ENCODE measurements at places on chromosomes 6 and 20.

DNA sequence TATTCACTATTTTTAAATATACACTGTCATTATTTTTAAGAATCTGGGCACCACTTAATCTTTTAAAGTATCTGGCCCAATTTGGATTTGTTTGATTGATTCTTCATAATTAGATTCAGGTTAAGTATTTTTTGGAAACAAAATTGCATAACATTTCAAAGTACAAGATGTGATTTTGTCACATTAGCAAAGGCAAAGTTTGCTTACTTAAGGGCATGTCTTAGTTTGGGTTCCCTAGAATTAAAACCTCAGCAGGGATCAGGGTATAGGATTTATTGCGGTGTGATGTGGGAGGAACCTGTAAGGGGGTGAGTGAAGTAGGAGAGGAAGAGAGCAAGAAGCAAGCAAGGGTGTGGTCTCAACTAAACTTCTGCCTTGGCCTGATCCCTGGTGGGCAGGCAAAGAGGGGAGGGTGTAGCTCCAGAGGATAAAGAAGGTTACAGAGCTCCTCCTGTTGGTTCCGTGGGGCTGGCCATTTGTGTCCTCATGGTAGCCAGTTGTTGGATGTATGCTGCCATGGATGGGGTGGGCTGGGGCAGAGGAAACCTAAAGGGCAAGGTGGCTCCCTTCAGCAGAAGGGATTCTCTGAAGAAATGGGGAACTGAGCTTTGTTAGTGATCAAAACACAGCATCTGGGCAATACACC, 668.7 kb upstream of the SLC35B3 start:
- no peak for DNase-seq

DNA sequence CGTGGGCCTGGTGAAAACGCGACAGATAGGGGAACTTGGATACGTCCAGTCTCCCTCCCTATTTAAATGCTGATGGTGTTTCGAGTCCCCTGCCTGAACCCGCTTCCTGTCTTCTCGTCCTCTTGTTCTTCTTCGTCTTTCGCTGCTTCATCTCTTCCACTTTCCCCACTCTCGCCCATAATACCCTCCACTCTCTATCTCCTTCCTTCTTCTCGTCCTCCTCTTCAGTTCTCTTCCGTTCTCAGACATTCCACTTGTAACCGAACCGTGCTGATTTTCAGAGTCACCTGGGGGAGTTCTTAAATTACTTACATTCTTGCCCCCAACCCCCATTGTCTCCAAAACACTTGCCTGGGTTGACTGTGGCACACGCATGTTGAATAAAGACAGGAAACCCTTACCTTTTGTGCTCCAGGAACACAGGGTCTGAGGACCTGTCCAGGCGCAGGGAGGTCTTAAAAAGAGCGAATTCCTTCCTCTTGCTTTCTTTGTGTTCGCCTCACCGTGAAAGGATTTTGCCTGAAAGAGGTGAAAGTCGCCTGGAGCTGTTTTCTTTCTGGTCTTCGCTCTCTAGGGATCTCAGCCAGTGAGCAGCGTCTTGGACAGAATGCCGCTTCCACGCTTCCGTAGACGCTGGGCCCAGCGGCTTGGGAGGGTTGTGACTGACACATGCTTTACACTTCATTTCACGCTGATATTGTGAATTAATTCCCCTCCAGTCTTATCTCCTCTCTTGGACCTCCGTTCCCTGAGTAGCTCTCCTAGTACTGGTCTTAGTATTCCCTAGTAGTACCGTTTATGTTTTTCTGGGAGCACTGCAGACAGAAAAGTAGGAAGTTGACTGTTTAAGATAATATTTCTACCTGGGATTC, 184.0 kb downstream of the GPX5 start:
- DNase-seq: no peak

GRCh38 chr6:21593927-21594415, 420 bp downstream of the SOX4 start:
- DNase-seq: peak; percentile 8

- no peak for DNase-seq
Measured at GRCh38 chr6:28816339-28816908, 107.4 kb downstream of the TRIM27 start.

DNA sequence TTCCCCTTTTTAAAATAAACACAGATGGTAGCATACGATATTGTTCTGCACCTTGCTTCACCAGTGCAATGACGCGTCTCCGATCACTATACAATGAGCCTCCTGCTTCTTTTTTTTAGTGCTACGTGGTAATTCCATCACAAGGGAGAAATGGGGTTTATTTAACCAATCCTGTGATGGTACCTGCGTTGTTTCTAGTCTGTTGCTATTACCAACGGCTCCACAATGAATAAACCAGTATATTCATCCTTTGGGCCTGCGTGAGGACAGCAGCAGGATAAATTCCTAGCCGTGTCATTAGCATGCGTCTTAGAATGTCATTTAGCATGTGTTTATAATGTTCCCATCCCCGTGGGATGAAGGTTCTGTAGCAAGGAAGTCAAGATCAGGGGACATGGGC, 42.9 kb downstream of the GNAS-AS1 start:
- no peak for DNase-seq
